Fibroblast of skin of right biceps (primary cell): ENCODE measurements at places on chromosomes 7 and 10.

DNA sequence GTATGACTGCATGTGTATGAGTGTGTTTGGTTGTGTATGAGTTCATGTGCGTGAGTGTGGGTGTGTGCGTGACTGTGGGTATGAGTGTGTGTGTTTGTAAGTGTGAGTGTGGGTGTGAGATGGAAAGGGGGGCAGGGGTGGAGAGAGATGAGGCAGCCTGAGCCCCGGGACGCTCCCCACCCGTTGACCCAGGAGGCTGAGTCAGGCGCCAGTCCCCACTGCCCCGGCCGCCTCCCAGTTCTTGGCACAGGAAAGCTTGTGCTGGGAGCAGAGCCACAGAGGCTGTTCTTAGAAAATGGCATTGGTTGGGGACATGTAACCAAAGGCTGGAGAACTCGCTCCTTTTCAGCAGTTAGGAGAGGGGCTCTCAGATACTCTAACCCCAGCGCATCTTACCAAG is 27.8 kb upstream of the NUB1 start:
- DNase-seq: no peak

- peak; percentile 63 for DNase-seq
Measured at GRCh38 chr10:28179006-28179742, 123.7 kb downstream of the MPP7 start.

DNA sequence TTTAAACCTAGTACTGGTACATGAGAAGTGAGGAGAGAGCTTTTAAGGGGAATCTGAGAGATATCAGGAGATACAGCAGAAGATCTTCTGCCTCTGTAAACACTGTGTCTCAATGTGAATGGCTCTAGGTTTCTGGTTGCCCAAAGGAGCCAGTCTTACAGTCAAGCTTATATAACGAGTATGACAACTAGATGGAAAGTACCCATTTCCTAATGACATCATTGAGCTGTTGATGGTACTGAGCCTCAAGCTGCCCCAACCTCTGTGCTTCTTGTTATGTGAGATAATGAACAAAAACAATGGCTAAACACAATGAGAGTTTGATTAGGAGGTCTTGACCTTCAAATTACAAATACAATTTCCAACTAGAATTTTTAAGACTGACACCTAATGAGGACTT is 451.5 kb downstream of the SORCS1 start:
- no peak for DNase-seq

GRCh38 chr7:149830997-149831740 is 7.0 kb upstream of the ZNF862 start:
- no peak for DNase-seq

- DNase-seq: peak; percentile 81
Measured at GRCh38 chr10:130844310-130844709, 467.2 kb downstream of the TCERG1L start.

DNA sequence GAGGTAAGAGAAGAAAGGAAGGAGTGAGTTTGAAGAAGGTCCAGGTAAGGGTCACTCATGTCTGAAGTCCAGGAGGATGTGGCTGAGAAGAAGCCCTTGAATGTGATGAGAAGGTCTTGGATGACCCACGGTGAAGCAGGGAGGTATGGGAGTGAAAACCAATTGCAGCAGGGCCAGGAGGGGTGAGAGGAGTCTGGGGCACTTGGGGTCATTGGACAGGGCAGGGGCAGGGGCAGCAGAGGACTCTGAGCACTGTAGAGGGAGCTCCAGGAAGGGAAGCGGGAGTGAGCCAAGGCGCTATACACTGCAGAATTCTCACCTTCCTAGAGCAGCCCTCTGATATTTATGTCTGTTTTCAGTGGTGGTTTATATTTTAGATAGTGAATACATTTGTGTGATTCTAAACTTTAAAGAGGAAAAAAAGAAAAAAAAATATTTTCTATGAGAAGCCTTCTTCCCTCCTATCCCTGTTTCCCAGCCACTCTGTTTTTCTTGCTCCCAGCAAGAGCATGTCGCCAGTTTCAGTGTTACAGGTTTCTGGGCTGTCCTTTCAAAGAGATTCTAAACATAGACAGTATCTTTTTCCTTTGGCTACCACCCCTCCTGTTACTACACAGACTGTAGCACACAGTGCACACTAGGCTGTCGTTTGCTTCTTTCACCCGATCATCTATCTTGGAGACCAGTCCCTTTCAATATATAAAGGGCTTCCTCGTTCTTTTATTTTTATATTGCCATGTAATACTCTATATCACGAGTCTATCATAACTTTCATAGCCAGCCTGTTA is 24.5 kb downstream of the BLVRA start:
- no peak for DNase-seq

GRCh38 chr7:31263338-31263737 is 77.2 kb downstream of the NEUROD6 start:
- no peak for DNase-seq

DNA sequence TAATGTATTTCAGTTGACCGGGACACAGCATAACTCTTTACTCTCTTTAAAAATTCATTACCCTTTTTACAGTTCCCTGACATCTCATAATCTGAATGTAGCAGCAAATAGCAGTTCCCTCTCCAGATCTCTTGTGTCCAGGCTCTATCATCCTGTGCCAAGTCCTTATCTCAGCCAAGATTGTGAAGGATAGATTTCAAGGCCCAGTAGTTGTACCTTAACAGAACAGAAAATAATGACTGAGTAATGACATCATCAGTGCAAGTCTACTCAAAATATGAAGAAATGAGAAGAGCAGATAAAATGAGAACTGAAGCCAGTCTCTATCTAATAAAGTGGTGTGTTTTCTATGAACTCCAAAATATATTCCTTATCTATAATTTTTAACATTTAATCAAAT is 92.6 kb downstream of the TFEC start:
- DNase-seq: no peak

- peak; percentile 59 for DNase-seq
Measured at GRCh38 chr7:111987115-111987826, 218.9 kb downstream of the DOCK4 start.

DNA sequence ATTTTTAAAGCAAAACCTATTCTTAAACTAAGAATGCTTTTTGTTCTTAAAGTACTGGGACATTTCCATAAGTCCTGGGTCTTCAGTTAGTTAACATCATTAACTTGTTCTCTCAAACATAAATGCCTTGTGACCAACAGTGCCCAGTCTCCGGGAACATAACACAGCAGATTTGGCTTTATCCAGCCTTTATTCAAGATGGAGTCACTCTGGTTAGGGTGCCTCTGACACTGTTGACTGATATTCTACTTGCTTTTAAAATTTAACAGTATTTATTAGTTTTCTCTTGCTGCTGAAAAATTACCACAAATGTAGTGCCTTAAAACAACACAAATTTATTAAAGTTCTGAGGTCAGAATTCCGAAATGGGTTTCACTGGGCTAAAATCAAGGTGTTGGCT is 44.1 kb downstream of the AVL9 start:
- DNase-seq: no peak

DNA sequence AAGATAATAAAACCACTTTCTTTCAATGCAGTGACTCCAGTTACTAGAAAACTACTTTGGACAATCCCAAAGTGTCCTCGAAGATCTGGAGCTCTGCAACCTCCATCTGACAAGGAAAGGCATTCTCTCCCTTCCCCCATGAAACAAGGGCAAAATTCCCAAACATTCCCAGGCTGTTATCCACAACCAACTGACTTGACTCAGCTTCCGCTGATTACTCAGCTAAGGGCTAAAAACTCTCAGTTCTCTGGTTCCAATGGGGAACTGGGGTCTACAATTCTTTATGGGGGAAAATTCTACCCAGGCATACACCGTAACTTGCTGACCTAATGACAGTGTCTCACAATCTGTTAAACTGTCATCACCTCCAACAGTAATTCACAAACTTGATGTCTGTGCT is 48.4 kb downstream of the SFMBT2 start:
- peak; percentile 84 for DNase-seq

DNA sequence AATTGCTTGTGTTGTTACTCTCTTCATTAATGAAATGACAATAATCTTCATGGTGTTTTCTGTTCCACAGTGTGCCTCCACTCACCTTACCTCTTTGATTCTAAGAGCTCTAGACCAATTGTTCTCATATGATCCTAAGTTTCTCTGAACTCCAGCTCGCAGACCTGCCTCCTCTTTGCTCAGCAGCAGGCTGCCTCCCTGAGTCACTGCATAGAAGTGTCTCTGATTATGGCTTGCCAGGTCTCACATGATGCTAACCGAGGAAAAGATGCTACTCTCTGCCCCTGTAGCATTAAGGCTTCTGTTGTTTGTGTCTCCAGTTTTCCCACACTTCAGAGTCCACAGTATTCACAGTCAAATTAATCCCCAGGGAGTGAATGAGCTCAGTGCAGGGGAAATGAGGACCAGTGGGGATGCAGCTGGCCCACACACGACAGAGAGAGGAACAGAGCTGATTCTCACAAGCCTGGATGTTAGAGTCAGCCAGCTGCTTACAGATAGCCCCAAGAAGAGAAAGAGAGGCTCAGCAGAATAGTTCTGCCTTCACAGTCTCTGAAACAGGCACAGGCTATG is 145.9 kb upstream of the EGR2 start:
- DNase-seq: peak; percentile 50

DNA sequence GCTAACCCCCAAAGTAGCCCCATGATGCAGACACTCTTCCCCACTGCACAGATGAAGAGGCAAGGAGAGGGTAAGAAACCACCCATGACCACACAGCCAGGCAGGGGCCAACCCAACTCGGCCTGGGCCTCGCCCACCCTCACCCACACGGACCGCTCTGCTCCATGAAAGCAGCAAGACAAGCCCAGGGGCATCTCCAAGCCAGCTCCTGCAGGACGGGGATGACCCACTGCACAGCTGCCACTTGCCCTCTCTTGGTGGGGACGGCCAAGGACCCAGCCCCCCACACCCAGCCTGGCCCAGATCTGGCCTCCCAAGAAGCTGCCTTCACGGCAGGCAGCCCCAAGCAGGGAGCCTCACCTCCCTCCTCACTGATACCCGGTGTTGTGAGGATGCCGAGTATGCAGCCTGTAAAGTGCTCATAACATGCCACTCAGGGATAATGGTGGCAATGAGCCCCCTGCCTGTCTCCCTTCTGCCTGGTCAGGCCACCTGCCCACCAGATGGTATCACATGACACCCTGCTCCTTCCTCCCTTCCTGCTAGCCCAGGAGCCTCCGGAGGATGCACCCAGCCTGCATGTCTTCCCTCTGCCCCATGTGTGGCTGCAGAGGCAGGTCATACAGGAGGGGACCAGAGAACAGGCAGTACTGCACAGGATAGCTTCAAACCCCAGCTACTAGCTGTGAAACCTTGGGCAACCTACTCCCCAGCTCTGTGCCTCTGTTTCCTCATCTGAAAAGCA is 23.3 kb downstream of the OGDHL start:
- DNase-seq: no peak

DNA sequence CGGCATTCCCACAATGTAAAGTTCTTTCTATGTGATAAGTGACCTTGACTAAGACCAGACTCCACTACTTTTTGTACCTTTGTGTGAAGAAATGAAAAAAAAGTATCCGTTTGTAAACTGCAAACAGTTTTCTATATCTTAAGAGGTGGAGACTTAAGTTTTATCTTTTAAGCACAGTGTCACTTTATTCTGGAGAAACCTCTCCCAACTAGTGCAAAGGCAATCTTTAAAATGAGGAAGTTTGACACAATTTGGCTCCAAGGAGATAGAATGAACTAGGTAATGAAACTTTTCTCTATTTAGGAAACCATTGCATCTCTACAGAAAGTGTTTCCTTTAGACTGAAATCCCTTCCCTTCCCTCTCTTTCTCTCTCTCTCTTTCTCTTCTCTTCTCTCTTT is 122.9 kb downstream of the SAMD9 start:
- no peak for DNase-seq
